Stomach (tissue), 19 donors: ENCODE measurements at places on chromosomes 16 and 17.
A peak's percentile ranks its signal among the peaks of the same experiment; 100 is the strongest.

DNA sequence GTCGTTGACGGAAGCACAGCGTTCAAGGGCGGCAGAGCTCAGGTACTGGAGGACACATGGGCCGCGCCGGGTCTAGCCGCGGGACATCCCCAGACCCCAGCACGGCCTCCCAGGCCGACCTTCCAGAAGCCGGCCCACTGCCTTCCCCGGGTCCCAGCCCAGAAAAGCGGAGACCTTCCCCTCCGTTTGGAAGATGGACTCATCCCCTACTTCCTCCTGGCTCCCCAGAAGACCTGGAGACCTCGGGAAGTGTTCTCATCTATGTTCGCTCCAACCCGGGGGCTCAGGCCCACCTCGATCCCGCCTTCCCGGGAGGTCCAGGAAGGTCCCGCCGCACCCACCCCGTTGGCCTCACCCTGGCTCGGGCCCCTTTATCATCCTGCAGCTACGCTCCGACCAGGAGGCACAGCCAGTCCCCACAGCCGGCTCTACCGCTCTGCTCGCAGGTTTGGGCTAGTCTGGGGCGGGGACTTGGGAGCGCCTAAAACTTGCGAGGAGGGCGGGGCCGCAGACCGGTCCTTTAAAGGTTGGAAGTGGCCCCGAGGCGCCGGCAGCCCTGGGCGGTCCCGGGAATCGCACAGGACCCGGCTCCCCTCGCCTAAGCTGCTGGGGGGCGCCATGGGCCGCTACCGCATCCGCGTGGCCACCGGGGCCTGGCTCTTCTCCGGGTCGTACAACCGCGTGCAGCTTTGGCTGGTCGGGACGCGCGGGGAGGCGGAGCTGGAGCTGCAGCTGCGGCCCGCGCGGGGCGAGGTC is at the start of gene ALOX12:
Gene ALOX12, plus strand, starts transcription at position 550 of the 756 bp plus-strand sequence. Its CDS starts 69 bp downstream, at position 619.
- DNase-seq = peak; percentile 70

- no peak for DNase-seq
Observed at GRCh38 chr17:72119077-72119872, 1.5 kb upstream of the SOX9 start.

- DNase-seq = peak; percentile 86
Observed at GRCh38 chr17:57986841-57987580, 1.0 kb downstream of the VEZF1 start.

DNA sequence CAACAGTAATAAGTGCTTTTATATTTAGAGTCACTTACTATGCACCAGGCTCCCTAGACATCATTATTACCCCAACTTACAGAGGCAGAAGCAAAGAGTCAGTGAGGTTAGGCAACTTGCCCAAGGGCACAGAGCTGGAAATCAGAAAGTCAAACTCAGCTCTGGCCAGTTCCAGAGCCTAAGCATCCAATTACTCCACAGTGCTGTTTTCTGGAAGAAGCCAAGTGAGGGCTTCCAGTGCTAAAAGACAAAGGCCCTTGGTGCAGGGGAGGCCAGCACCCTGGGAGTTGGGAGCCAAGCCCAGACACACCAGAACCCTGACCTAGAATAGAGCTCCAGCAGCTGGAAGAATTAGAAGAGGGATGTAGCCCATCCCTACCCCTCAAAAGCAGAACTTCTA is 40.2 kb downstream of the C17orf67 start:
- no peak for DNase-seq
